Stimulated activated naive CD8-positive, alpha-beta T cell treated with anti-CD3 and anti-CD28 coated beads, Interleukin-15, Interleukin-2, amounts not matched to agents 100 U/mL and 50 U/mL, for 24 hours (primary cell): ENCODE measurements at places on chromosomes 3 and 15.
A peak's percentile ranks its signal among the peaks of the same experiment; 100 is the strongest.

DNA sequence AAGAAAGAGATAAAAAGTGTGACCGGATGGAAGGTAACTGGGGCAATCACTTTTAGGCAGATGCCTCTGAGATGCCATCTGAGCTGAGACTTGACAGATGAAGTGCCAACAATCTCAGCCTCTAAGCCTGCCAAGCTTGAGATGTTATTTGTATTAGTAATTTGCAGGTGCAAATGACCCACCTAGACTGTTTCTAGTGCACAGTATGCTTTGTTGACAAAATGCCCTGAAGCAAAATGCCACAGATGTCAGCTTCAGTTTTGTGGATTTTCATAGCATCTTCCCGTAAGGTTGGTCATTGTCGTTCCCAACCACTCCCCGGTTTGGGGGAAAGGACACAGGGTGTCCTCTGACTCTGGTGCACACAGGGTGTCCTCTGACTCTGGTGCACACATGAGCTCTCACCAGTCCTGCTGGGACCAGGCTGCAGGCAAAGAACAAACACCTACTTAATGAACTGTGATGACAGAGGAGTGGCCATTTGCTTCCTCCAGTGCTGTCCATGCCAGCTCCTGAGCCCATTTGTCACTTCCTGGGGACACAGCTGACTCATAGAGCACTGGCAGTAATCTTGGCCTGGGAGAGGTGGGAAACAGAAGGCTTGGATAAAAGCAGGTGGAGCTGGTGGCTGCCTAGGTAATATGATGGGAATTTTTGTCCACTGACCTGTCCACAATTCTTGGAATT, 16.7 kb upstream of the PPP1R2 start:
- no peak for DNase-seq

DNA sequence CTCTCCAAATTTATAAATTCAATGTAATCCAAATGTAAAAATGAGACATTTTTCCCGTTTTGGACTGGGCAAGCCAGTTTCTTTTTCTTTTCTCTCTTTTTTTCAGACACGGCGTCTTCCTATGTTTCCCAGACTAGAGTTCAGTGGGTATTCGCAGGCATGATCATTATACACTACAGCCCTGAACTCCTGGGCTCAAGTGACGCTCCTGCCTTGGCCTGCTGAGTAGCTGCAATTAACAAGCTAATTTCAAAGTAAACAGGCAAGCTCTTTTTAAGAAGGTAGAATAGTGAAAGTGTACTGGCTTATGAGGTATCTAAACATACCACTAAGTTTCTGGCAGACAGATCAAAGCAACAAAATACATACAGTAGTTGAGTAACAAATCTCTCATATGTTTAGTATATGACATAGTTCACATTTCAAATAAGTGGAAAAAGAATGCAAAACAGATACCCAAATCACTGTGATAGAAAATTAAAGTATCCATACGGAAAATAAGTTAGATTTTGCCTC, 13.5 kb downstream of the HIGD1A start:
- no peak for DNase-seq

DNA sequence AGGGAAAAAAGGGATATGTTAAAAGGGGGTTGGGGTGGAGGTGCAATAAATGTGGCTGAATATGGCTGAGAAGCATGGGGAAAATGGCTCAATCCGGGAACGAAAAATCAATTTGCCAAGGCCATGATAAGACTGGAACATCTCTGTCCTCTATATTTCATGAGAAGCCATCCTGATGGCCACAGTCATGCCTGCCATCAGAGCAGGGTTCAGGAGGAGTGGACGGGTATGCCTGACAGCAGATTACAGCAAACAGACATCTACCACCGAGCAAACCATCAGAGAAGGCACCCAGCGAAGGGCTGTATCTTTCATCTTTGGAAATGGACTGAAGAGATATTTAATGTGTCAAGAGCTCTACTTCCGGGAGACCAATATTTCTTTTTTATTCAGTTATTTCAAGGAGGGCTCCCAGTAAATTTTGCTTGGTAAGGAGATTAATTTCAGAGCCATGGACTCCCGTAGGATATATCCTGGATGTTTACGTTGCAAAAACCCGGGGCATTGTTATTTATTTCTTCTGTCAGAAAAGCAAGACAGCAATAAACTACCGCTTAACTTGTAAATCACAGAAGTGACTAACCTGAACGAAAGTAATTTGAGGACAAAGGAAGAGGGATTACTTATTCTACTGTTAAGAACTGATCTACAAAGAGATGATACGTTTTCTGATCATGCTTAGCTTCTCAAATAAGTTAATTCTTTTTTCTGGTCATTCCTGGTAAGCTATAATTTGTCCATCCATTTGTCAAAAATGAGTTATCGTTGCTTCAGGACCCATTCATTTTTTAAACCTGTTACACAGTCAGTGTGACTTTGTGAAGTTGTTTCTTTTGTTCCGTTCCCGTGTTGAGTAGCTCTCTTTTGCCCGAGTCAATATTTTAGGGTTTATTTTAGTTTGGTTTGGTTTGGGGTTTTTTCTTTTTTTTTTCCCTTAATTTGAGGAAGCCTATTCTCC, 80.6 kb upstream of the CHD2 start:
- no peak for DNase-seq

DNA sequence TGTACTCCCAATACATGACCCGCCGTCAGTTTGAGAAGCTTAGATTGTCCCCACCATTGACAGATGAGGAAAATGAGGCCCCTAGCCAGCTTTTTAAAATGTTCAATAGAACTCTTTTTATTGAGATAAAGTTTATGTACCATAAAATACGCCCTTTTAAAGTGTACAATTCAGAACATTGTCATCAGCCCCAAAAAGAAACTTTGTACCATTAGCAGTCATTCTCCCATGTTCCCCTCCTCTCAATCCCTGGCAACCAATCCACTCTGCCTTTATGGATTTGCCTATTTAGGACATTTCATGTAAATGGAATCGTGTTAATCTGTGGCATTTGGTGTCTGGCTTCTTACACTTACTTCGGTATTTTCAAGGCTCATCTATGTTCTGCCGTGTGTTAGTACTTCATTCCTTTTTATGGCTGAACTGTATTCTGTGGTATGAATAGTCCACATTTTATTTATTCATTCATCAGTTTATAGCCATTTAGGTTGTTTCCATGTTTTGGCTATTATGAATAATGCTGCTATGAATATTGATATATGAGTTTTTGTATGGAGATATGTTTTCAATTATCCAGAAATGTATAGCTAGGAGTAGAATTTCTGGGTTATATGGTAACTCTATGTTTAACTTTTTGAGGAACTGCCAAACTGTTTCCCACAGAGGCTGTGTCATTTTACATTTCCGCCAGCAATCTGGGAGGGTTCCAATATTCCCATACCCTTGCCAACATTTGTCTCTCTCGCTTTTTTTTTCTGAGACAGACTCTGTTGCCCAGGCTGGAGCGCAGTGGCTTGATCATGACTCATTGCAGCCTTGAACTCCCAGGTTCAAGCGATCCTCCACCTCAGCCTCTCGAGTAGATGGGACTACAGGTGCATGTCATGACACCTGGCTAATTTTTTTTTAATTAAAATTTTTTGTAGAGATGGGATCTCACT, 15.3 kb upstream of the PTPN23 start:
- DNase-seq, result no peak

GRCh38 chr15:33315044-33315443, 4.3 kb downstream of the RYR3 start:
- no peak for DNase-seq

DNA sequence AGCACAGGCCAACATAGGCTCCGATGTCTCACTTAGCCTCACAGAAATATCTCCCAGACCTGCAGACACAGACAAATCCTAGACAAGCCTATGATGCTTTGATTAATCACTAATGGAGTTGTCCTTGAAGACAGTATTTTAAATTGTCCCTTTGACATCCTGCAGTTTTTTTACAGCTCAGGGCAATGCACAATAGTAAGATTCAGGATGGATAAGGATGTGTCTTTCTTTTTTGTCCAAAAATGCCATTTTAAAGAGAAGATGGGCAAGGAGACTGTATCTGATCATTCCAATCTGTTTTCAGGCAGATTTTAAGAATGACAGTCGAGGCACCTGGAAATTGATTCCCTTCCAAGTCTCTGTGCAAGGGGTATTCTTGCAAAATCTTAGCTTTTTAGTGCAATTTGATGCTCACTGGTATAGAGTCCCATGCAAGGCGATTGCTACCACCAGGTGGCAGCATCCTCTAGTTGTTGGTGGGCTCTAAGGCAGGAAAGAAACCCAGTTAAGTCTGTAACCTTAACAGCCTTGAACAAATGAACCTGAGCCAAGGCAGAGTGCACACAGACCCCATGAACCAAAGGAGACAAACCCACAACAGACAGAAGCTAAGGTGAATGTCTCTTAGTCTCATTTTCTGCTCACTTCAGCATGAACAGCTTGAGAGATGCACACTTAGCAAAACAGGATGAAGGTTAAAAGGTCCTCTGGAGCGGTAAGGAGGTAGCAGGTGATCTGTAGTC, 51.2 kb upstream of the MINAR1 start:
- DNase-seq, result peak; percentile 81

- no peak for DNase-seq
Measured at GRCh38 chr3:183653209-183654064, 18.0 kb downstream of the KLHL24 start.

DNA sequence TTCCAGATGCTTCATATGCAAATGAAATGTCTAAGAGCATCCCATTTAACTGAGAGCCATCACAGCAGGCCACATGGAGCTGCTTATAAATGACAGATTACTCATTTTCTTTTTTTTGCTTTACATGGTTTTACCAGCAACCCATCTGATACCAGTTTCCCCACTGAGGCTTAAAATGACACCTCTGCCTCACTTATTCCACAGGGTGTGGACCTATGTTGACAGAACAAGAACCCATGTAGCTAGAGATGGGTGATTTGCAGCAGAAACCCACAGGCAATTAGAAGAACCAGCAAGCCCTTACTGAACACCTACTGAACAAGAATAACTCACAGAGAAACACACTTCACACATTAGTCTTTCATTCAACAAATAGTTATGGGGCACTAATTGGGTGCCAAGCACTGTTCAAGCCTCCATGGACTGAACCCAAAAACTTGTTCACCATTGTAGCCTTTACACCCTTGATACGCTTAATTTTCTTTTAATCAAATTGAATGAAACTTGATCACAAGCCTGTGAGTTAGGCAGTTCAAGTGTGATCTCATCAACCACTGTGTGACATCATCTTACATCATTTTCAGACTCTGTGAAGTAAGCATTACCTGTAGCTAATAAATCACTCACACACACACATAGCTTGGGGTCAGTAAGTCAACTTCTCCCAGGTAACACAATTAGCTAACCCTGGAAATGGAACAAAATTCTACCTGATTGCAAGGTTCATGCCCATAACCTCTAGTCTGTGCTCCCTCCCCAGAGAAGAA, 45.4 kb downstream of the MAGI1 start:
- DNase-seq, result no peak

DNA sequence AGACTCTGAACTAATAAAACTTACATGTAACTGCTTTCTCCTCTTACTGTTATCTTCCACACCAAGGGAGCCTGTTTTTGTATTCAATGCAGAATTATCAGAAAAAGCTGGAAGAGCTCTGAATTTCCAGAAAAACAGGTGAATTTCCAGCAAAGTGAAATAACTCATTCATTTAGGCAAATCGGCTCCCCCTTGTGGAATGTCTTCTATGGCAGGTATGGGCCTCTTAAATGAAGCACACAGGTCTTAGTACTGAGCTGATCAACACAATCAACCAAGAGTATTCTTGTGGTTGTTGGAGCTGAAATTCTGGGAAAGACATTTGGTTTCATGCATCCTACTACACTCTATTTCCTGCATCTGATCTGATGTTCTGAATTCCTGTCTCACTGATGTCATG, 31.0 kb upstream of the PTPRG start:
- DNase-seq, result no peak

DNA sequence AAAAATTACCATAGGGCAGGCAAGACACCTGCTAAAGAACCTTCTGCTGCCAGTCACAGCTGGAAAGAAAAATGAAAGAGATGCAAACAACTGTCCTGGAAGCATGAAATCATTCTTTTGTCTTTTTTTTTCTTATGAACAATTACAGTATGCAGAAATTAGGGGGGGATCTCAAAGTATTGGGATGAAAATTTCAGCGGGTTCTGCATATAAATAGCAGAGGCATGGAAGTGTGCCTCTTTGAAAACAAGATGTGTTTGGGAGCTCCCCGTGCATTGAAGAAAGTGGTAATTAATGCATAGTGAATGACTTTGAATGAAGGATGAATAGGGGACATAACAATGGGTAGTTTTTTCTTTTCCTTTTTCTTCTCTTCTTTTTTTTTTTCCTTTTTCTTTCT, 431.2 kb downstream of the SOX2 start:
- DNase-seq, result no peak

DNA sequence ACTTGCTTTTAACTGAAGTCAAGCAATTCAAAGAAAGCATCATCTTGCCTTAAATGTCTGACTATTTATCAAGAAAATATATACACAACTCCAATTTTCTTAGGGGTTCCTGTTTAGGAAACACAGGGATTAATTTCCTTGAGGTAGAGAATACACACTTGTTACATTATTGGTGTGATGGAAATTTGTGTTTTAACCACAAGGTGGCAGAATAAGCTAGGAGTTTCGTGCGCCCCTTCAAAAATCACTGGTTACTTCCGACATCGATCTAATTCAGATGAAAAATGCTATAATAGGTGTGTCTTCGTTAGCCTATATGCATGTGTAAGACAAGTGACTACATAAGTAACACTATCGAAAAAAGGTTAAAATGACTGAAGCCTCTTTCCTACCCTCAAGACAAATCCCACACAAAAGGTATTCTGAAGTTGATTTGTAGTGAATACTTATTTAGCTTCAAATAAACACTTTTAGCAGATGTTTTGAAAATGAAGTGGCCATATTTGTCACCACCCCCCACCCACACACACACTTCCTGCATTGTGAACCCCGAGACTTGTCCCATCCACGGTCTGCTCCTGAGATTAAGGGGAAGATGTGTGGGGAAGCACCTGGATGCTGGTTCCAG, 246.5 kb downstream of the ROBO1 start:
- no peak for DNase-seq

- DNase-seq, result peak; percentile 70
Measured at GRCh38 chr3:33063651-33064051, 33.3 kb downstream of the GLB1 start.

DNA sequence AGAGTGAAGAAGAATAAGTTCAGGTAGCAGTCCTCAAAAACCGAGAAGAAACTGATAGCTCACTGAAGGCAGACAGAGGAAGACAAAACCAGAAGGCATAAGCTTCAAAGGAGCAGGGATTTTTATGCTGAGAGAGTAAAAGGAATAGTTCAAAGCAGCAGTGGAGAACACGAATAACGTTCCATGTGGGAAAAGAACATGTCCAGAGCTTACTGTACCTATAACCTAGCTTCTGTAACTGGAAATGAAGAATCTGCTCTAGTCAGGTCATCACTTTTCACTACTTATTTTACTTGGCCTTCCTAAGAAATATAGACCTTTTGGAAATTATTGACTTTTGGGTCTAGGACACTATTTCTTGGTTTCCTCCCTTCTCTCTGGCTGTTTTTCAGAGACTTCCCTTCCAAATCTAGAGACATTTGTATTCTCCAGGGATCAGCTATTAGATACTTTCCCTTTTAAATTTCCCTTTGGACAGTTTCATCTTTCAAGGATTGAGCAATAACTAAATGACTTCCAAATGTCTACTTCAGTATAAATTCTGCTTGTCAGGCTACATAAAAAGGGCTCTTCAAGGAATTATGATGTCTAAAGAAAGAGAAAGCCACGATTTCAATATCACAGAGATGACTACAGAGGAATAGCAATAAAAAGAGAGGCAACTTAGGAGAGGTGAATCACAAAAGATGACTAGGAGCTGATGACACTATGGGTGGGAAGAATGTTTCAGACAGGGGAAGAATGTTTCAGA, 46.7 kb downstream of the UBE3A start:
- no peak for DNase-seq

GRCh38 chr3:46903341-46904302, 26.1 kb downstream of the PTH1R start:
- DNase-seq, result no peak

GRCh38 chr3:140766465-140766864, 88.6 kb downstream of the TRIM42 start:
- no peak for DNase-seq
